ENCODE measurements at places on chromosomes 3 and 15. TPM values are rescaled to one million over a fixed set of nuclear protein-coding genes. Genes with fewer than 3 reads are reported as not detected.

BTD gene
- total RNA-seq = 16.4 TPM

TP63 gene
- total RNA-seq = 73.3 TPM

LRRC31 gene
- 0.24 TPM for total RNA-seq

SPESP1 gene
- total RNA-seq = 5.3 TPM

CHAC1 gene
- 11.3 TPM for total RNA-seq

CLCN2 gene
- total RNA-seq = 2.6 TPM

CNTN6 gene
- total RNA-seq = not detected

NMB gene
- total RNA-seq = 4.7 TPM

TRIP4 gene
- 7.5 TPM for total RNA-seq

RASL12 gene
- not detected for total RNA-seq

SLC2A2 gene
- total RNA-seq = under 0.01 TPM

Data from tracheal epithelial cell (primary cell).